ENCODE measurements at places on chromosomes 13 and 19. TPM values are rescaled to one million over a fixed set of nuclear protein-coding genes. Genes with fewer than 3 reads are reported as not detected.

The INSR gene
- 252 TPM for total RNA-seq

The LRRC63 gene
- total RNA-seq, result not detected

The NLRP4 gene
- total RNA-seq, result not detected

The FRY gene
- 16.8 TPM for total RNA-seq

The NLRP12 gene
- total RNA-seq, result not detected

GRCh38 chr13:97810152-97810551 lies 143.3 kb upstream of the IPO5 start:
- H3K27ac ChIP-seq, result no peak overlapping the region
- H3K4me3 ChIP-seq, result no peak overlapping the region
- no peaks in the 10 kb centered on the region for H3K27me3 ChIP-seq
- H3K36me3 ChIP-seq, result no peaks in the 10 kb centered on the region
- no peak for DNase-seq
- H3K4me1 ChIP-seq, result no peaks in the 10 kb centered on the region

- H3K4me1 ChIP-seq, result peaks cover 6% of the 10 kb centered on the region
- peak; percentile 85 for DNase-seq
- no peaks in the 10 kb centered on the region for H3K27me3 ChIP-seq
- H3K36me3 ChIP-seq, result peaks cover 5% of the 10 kb centered on the region
These were observed 20.9 kb downstream of the TECR start for GRCh38 chr19:14550201-14550754.

DNA sequence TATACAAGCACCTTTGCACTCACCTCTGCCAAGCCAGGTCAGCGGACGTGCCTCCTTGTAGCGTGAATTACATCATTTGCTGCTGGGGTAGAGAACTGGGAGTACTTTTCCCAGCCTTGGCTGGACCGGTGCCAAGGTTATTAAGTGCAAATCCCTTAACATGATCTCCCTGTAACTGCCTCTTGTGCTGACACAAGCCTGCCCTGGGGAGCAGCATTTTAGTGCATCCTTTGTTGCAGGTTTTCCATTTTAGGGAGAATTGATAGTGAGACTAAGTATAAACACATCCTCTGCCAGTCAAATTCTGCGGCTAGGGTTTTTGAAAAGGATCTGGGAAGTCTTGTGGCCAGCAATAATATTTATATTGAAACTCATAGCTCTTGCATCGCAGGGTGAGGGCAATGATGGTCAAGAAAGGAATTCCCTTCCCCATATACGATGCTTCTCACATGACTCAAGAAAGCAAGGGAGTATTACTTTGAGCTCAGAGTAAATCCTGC lies 32.7 kb upstream of the DCLK1 start:
- no peak overlapping the region for H3K4me3 ChIP-seq
- peak; percentile 19 for DNase-seq
- H3K36me3 ChIP-seq, result no peaks in the 10 kb centered on the region

DNA sequence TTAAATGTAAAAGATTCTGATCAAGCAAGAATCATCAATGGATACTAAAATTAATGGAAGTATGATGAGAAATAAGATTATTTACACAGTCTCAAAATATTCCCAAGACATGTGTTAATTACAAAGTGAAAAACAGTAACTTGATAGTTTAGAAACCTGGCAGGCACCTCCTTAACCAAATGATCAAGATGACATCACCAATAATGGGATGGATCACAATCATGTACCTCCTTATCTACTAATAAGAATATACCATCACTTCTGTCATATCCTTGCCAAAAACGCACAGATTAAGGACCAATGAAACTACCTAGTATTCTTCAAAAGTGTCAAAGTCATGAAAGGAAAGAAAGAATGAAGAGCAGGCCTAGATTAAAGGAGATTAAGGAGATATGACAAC lies 30.0 kb downstream of the TSC22D1 start:
- no peak overlapping the region for H3K27ac ChIP-seq
- no peak for DNase-seq
- no peak overlapping the region for H3K4me3 ChIP-seq
- peaks cover 5% of the 10 kb centered on the region for H3K4me1 ChIP-seq

DNA sequence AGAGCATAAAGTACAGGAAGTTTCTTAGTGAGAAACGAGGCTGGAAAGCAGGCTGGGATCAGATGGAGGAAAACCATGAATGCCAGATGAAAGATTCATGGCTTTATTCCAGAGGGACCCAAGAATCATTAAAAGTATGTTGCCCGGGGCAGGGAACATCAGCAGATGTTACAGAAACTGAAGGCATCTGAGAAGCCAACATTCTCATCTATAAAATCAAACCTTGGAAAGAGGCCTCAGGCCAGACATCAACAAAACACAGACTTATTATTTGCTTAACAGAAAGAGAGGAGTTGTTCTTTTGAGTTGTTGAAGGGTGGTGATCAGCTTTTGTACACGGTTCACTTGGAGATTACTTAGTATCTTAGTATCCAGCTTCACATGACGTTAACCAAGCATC lies 543.6 kb downstream of the RFC3 start:
- H3K27me3 ChIP-seq, result no peaks in the 10 kb centered on the region
- H3K36me3 ChIP-seq, result no peaks in the 10 kb centered on the region
- no peak for DNase-seq
- H3K4me3 ChIP-seq, result no peak overlapping the region

DNA sequence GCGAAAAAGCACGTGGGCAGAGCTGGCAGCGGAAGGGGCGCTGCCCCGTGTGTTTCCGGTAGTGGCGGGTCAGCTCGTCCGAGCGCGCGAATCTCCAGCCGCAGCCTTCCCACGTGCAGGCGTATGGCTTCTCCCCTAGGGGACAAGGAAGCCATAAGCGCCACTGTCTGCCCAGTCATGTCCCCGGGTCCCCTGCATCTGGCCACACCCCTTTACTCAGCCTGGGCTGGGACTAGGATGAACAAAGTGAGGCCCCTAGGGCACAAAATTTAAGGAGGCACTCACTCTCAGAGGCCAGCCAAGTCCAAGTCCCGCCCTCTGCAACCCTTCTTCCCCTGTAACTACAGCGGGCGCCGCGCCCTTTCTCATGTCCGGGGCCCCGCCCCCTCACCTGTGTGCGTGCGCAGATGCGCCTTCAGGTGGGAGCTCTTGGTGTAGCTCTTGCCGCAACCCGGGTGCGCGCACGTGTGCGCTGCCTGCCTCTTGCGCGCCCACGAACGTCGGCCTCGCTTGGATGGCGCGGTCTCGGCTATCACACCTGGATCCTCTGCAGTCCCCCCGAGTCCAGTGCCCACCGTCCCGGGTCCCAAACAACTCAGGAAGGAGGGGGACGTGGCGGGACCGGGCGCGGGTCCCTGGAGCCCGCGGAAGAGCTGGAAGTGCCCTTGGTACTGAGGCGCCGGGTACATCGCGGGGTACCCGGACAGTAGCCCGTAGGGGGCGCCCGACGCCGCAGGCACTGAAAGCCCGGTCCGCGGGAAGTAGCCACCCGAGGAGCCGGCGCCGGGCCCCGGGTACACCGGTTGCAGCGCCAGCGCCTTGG lies 1.9 kb downstream of the KLF1 start:
- peak overlapping the region; percentile 28 for H3K4me3 ChIP-seq
- DNase-seq, result peak; percentile 96
- H3K27me3 ChIP-seq, result peaks cover 13% of the 10 kb centered on the region
- H3K27ac ChIP-seq, result peak overlapping the region; percentile 75

DNA sequence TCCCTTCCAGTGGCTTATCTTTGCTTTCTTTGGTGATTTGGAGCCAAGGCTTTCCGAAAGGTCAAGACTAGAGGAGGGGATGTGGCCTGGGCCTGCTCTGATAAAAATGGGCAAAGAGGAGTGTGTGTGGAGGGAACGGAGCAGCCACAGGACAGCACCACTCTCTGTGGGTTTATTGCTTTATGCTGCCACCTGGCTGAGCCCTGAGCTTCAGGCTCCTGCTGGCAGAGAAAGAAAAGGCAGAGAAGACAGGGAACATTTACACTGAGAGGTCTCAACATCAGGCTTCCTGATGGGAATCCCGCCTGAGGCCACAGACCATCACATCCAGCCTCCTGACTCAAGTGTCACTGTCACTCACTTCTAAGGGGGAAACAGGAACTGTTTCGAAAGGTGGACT lies 9.2 kb upstream of the GSX1 start:
- peaks cover 61% of the 10 kb centered on the region for H3K27me3 ChIP-seq
- DNase-seq, result no peak
- no peak overlapping the region for H3K4me3 ChIP-seq
- no peaks in the 10 kb centered on the region for H3K36me3 ChIP-seq
- no peaks in the 10 kb centered on the region for H3K4me1 ChIP-seq
- no peak overlapping the region for H3K27ac ChIP-seq
